ENCODE measurements at places on chromosomes 3 and 15. TPM values are rescaled to one million over a fixed set of nuclear protein-coding genes. Genes with fewer than 3 reads are reported as not detected.

Gene EFHB
- 2.2 TPM for total RNA-seq

Gene SLC9C1
- not detected for total RNA-seq

Gene EPHB1
- total RNA-seq, result 5.3 TPM

Gene IL5RA
- 0.59 TPM for total RNA-seq

Gene FAM81A
- 1.8 TPM for total RNA-seq

Gene FILIP1L
- 46.3 TPM for total RNA-seq

Gene NOP10
- total RNA-seq, result 93.3 TPM

Gene CCR9
- total RNA-seq, result not detected

Gene LEKR1
- total RNA-seq, result 0.30 TPM

DNA sequence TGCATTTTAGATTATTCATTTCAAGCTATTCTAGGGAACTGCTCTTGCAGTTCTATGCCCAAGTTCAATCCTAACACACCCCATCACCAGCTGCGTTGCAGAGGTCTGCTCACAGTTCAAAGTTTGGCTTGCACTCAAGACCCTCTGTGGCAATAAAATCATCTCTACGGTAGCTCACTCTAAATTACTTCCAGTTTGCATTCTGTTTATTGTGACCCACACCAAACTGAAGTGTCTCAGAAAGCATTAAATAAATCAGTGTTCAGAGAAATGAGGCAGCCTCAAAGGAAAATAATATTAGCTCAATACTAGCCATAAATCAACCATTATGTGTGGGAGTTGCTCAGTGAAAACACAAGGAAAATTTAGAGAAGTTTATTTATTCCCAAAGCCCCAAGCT, 250.3 kb downstream of the MAGI1 start:
- no peak for DNase-seq
- H3K27ac ChIP-seq, result no peak overlapping the region
- no peaks in the 10 kb centered on the region for H3K4me1 ChIP-seq
- H3K36me3 ChIP-seq, result no peaks in the 10 kb centered on the region
- no peak overlapping the region for H3K4me3 ChIP-seq

DNA sequence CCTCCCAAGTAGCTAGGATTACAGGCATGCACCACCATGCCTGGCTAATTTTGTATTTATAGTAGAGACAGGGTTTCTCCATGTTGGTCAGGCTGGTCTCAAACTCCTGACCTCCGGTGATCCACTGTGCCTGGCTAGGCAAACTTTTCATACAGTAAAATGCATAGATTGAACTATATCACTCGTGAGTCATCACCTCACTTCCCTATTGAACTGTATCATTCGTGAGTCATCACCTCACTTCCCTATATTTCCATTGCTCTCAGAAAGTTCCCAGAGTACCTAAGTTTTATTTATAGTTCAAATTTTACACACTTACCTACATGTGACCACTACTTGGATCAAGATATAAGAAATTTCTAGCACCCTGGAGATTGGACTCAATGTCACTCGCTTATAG, 73.6 kb upstream of the ACAD9 start:
- no peaks in the 10 kb centered on the region for H3K36me3 ChIP-seq
- no peak for DNase-seq
- peaks cover 5% of the 10 kb centered on the region for H3K4me1 ChIP-seq
- no peaks in the 10 kb centered on the region for H3K27me3 ChIP-seq
- peak overlapping the region; percentile 60 for H3K27ac ChIP-seq

GRCh38 chr3:16090706-16091105, 83.8 kb upstream of the GALNT15 start:
- peaks cover 18% of the 10 kb centered on the region for H3K4me1 ChIP-seq
- no peak for DNase-seq
- H3K27ac ChIP-seq, result no peak overlapping the region
- H3K4me3 ChIP-seq, result no peak overlapping the region
- no peaks in the 10 kb centered on the region for H3K27me3 ChIP-seq

DNA sequence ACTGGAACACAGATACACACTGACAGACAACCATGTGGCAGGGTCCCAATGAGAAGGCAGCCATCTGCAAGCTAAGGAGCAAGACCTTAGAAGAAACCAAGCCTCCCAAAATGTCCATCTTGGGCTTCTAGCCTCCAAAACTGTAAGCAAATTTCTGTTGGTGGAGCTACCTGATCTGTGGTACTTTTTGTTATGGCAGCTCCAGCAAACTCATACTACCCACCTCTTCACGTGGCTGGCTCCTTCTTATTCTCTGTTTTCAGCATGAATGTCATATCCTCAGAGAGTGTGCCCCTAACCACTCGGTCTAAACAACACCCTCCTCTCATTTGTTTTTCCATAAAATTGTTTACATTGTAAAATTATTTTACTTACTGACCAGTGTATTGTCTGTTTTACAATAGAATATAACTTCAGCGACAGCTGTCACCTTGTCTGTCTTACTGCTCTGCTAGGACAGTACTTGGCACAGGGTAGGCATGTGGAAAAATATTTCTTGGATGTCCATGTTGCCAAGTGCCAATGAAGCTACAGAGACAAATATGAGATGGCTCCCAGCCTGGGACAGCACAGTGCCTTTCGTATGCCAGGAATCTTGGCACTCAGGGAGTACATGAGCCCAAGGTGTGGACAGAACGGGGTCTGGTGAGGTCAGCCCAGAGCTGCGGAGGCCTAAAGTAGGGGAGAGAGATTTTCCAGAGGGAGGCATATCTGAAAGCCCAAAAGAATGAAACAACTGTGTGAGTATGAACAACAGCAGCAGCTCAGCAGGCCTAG, 17.4 kb upstream of the SLC25A36 start:
- no peak overlapping the region for H3K27ac ChIP-seq
- H3K4me3 ChIP-seq, result no peak overlapping the region
- no peaks in the 10 kb centered on the region for H3K27me3 ChIP-seq
- H3K4me1 ChIP-seq, result no peaks in the 10 kb centered on the region
- DNase-seq, result no peak
- no peaks in the 10 kb centered on the region for H3K36me3 ChIP-seq

DNA sequence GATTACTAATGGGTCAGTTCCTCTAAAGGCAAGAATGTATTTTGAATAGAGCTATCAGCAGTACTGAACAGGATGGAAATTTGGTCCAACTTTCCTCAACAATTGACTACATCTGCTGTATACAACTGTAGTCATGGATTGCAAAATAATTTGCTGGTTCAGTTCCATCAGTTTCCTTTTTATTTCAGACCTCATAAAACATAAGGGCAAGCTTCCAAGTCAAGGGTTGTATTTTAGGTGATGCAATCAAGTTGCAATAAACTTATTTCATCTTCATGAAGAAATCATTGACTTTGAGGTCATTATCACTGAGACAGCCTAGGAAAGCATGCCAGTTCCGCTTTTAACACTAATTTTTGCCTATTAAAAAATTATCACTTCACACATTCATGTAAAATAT, 90.4 kb upstream of the TSEN2 start:
- H3K27ac ChIP-seq, result no peak overlapping the region
- H3K4me1 ChIP-seq, result no peaks in the 10 kb centered on the region
- peak; percentile 37 for DNase-seq
- no peaks in the 10 kb centered on the region for H3K36me3 ChIP-seq

GRCh38 chr3:10002951-10003350, 16.3 kb upstream of the EMC3 start:
- no peaks in the 10 kb centered on the region for H3K36me3 ChIP-seq
- no peaks in the 10 kb centered on the region for H3K4me1 ChIP-seq
- DNase-seq, result no peak
- no peak overlapping the region for H3K4me3 ChIP-seq

GRCh38 chr15:45105586-45105985, 8.4 kb downstream of the DUOX2 start:
- H3K4me1 ChIP-seq, result no peaks in the 10 kb centered on the region
- DNase-seq, result no peak
- no peak overlapping the region for H3K4me3 ChIP-seq
- H3K27me3 ChIP-seq, result peaks cover 27% of the 10 kb centered on the region

GRCh38 chr3:66195347-66195783, 25.4 kb upstream of the SLC25A26 start:
- no peak overlapping the region for H3K4me3 ChIP-seq
- no peaks in the 10 kb centered on the region for H3K36me3 ChIP-seq
- no peak for DNase-seq
- no peaks in the 10 kb centered on the region for H3K27me3 ChIP-seq

DNA sequence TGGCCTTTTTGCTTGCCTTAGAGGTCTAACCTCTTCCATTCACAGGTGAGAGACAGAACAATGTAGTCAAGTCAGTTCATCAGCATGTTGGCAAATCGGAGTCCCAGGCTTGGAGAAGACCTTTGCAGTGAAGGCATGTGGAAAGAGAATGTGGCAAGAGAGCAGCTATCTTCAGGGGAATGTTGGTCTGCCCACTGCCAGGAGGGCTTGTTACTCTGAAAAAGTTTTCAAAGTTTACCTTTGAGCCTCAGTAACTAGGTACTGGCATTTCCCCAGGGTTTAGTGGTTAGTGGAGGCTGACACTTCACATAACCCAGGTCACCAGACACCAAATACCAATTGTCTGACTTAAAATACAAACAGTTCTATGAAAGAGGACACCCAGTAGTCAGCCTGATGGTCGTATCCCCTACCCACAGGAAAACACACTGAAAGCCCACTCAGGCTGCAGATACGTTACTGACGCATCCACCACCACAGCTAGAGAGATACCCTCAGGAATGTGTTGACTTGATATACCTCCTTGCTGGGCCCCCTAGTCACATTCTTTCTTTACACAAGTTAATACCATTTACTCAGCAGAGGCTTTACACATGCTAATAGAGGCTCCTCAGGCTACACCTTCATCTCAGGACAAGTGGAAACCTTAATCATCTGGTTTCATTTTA, 9.7 kb upstream of the ARID3B start:
- no peak overlapping the region for H3K4me3 ChIP-seq
- no peak overlapping the region for H3K27ac ChIP-seq
- no peaks in the 10 kb centered on the region for H3K36me3 ChIP-seq
- no peaks in the 10 kb centered on the region for H3K27me3 ChIP-seq

- no peaks in the 10 kb centered on the region for H3K27me3 ChIP-seq
- DNase-seq, result no peak
- H3K4me1 ChIP-seq, result peaks cover 44% of the 10 kb centered on the region
- no peak overlapping the region for H3K4me3 ChIP-seq
- H3K36me3 ChIP-seq, result no peaks in the 10 kb centered on the region
Observed at GRCh38 chr15:67196222-67196621, 58.2 kb downstream of the AAGAB start.

DNA sequence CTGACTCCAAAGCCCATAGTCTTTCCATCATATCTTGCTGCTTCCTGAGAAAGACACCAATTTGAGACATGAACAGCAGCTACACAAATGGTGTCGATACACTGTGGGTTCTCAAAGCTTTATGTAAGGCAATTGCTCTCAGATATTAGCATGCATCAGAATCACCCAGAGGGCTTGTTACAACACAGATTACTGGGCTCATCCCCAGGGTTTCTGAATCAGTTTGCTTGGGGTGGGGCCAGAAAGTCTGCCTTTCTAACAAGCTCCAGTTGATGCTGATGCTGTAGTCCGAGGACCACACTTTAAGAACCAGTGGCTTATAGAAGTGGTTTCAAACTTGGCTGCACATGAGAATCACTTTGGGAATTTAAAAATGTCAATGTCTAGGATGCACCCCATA, 86.5 kb downstream of the SEMA6D start:
- no peak for DNase-seq
- no peak overlapping the region for H3K4me3 ChIP-seq
- no peak overlapping the region for H3K27ac ChIP-seq

DNA sequence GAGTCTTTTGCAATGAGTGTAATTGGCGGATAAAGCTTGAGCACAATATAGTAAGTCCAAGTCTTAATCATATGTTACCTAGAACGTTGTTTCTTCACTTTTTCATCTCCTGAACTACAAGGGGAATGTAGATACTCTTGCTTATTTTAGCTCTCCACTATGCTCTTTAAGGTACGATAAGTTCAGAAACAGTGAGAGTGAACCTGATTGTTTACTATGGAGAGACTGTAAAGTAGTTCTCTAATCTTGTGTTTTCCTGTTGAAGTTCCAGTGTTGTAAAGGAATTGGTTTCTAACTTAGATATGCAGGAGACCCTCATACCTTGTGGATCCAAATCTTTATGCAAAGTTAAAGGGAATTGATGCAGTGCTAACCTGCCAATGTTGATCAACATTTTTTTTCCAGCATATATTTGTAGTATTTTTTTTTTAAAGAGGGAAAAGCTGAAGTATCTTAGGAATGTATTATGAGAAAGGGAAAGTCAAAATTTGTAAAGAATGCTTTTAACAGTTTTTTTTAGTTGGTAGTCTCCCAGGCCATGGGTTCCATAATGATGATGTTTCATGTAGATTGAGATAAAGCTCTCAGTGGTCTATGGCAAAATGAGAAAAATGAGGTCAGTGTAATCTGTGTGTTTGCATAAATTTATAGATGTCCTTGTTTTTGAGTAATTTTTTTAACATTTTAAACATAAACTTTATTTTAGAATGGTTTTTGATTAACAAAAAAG, 14.9 kb downstream of the ATP11B start:
- H3K4me3 ChIP-seq, result no peak overlapping the region
- no peak overlapping the region for H3K27ac ChIP-seq
- peaks cover 4% of the 10 kb centered on the region for H3K4me1 ChIP-seq
- H3K27me3 ChIP-seq, result no peaks in the 10 kb centered on the region
- DNase-seq, result no peak

- DNase-seq, result no peak
- H3K36me3 ChIP-seq, result no peaks in the 10 kb centered on the region
- no peaks in the 10 kb centered on the region for H3K4me1 ChIP-seq
- no peaks in the 10 kb centered on the region for H3K27me3 ChIP-seq
- H3K4me3 ChIP-seq, result no peak overlapping the region
Observed at GRCh38 chr3:118970819-118971218, 63.8 kb downstream of the IGSF11 start.

GRCh38 chr15:40963201-40963600, 9.9 kb downstream of the CHAC1 start:
- peaks cover 7% of the 10 kb centered on the region for H3K4me1 ChIP-seq
- no peaks in the 10 kb centered on the region for H3K36me3 ChIP-seq
- no peak overlapping the region for H3K27ac ChIP-seq
- DNase-seq, result no peak

GRCh38 chr3:66572938-66573710, 72.3 kb upstream of the LRIG1 start:
- H3K27ac ChIP-seq, result no peak overlapping the region
- H3K27me3 ChIP-seq, result no peaks in the 10 kb centered on the region
- no peaks in the 10 kb centered on the region for H3K36me3 ChIP-seq
- H3K4me3 ChIP-seq, result no peak overlapping the region

DNA sequence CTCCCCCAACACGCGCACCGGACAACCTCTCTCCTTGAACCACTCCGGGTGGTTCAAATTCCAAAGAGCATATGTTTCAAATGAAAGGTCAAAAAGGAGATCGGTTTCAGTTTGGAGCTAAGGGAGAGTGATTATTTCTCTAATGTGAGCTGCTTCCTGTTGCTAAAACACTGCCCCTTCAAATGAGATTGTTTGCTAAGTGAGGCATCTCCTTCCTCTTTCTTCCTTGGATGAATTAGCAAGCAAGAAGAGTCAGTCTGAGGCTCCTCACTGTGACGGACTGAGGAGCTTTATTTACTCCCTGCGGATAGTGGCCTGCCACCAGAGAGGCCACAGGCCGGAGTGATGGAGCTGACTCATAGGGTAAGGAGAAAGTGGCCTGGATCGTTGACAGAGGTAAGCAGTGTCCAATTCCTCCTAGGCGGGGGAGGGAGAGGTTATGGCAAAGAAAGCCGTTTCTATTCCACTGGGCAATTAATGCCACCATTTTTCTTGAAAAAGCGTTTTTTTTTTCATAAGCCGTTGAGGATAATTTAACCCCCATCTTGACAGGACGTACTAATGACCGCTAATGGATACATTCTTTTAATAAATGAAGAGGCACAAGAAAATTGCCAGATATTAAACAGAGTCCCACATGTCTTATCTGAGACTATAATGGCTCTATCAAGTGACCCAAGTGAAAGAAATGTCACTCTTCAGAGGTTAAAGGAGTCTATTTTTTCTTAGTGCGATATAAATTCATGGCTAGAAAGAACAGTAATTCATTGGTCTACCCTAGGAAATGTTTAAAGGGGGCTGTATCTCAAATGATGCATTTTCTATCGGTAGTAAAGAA, 167.0 kb upstream of the ANKRD28 start:
- no peaks in the 10 kb centered on the region for H3K27me3 ChIP-seq
- no peaks in the 10 kb centered on the region for H3K36me3 ChIP-seq
- no peaks in the 10 kb centered on the region for H3K4me1 ChIP-seq
